ENCODE measurements at places on chromosomes 11 and 22.

- no peak for DNase-seq
These were observed 57.8 kb upstream of the SHANK2 start for GRCh38 chr11:71310184-71310583.

DNA sequence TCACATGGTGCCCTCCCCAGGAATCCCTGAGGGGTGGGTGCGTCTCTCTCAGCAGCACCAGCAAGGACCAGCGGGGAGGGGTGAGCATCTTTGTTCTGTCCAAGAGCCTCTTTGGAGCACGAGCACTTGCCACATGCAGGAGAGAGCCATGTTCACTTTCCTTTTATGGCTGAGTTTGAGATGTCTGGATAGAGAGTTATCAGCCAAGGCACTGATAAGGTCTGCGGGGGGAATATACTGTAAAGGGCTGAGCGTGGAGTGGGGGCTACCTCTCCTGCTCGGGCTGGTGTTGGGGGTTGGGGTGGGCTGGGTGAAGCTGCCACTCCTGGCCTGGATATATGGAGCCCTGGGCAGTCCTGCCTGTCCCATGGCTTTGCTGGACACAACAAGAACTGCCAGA lies 34.9 kb upstream of the CCDC188 start:
- no peak for DNase-seq

- DNase-seq = no peak
These were observed 29.3 kb upstream of the OR10D3 start for GRCh38 chr11:124153821-124154220.

DNA sequence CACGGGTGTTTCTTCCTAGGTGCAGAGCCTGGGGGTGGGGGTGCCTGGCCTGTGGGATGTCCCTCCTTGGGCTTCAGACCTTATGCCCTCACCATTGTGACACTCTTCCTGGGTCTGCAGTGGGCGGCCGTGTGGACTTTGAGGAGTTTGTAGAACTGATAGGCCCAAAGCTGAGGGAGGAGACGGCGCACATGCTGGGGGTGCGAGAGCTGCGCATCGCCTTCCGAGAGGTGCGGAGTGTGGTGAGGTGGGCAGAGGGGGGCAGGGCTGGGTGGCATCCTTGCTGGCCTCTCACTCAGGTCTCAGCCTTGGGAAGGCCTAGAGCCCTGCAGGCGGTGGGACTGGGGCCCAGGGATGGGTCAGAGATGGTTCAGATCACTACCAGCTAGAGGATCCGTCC lies 2.3 kb downstream of the CABP4 start:
- no peak for DNase-seq

Data from fibroblast of skin of abdomen (primary cell).